Breast epithelium (tissue), 4 donors: ENCODE measurements at places on chromosomes 3 and 15.

DNA sequence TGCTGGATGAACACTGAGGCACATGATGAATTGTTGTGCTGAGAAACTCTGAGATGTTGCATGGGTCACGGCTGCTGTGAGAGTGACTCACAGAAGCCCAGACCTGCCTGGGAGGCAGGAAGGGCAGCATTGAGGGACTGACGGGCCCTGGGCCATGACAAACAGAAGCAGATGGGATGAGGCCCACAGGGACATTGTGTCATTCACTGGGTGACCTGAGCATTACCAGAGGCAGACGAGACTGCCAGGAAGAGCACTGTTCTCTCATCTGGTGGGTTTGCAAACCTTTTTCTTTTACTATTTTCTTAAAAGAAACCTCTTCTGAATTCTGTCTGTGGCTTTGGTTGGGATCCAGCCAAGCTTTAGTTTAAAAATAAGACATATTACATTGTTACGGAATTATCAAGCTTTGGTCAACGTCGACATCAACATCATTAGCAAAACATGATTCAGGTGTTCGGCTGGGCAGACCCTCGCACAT lies 67.8 kb downstream of the BDH1 start:
- H3K27me3 ChIP-seq: no peaks in the 10 kb centered on the region
- H3K4me3 ChIP-seq: no peak overlapping the region
- no peaks in the 10 kb centered on the region for H3K36me3 ChIP-seq
- H3K27ac ChIP-seq: peak overlapping the region; percentile 58

DNA sequence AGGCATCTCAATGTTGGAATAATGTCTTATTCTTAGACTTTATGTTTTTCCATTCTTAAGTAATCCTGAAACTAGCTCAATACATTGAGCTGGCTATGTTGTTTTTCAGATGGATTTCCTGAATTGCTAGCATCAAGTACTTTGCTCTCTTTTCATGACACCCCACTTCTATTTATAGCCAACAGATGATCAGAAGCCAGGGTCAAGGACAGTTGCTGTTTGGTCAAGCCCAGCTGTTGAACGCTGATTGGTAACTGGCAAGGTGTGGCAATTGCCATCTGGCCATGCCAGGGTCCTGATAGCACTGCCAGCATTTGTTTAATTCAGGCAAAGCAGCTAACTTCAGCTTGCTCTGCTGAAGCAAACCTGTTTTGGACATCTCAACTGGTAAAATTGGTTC lies 46.2 kb upstream of the PLCL2 start:
- H3K4me1 ChIP-seq: no peaks in the 10 kb centered on the region
- no peaks in the 10 kb centered on the region for H3K27me3 ChIP-seq
- H3K4me3 ChIP-seq: no peak overlapping the region
- no peak overlapping the region for H3K27ac ChIP-seq
- no peaks in the 10 kb centered on the region for H3K36me3 ChIP-seq

DNA sequence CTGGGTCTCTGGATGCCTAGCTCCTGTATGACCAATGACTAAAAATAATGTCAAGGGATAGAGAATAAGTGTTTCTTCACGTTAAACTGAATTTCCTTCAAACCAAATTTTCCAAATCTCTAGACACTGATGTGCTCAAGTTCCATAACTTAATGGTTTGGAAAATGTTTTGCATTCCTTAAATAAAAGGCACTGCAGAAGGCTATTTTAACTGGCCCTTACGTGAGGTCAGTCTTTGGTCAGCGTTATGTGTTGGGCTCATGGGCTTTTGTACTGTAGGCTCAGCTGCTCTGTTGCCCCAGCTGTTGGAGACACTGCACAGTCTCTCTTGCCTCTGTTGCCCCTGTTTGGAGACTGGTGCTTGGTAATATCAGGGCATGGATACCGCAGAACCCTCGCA lies 188.5 kb downstream of the TPRG1 start:
- H3K4me3 ChIP-seq: no peak overlapping the region
- no peak overlapping the region for H3K27ac ChIP-seq
- H3K36me3 ChIP-seq: no peaks in the 10 kb centered on the region

DNA sequence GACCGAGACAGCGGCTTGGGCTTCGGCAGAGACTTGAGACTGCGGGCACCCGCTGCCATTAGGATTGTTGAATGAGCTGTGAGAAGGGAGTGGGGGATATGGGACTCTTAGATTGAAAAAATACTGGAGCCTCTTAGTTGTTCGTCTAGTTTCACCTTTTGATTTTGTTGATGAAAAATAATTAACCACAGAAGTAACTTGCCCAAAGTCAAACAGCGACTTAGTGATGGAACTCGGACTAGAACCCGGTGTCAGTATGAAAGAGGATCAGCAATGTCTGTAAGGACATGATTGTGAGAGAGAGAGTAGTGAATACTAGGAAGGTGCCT lies 510 bp upstream of the GOLGB1 start:
- DNase-seq: no peak
- peak overlapping the region; percentile 99 for H3K27ac ChIP-seq

DNA sequence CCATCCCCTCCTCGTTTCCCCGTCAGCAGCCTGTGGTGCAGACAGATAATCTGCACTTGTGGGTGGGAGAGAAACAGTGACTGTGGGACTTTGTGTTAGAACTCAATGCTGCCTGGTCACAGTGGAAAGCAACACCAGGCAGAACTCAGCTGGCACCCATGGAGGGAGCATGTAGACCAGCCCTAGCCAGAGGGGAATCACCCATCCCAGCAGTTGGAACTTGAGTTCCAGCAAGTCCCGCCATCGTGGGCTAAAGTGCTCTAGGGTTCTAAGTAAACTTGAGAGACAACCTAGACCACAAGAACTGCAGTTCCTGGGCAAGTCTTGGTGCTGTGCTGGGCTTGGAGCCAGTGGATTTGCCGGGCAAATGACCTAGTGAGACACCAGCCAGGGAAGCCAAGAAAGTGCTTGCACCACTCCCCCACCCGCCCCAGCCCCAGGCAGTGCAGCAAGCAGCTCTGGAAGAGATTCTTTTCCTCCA lies 24.4 kb downstream of the ISG20 start:
- H3K4me1 ChIP-seq: no peaks in the 10 kb centered on the region
- peak; percentile 54 for DNase-seq
- H3K36me3 ChIP-seq: no peaks in the 10 kb centered on the region
- H3K4me3 ChIP-seq: no peak overlapping the region
- H3K27me3 ChIP-seq: no peaks in the 10 kb centered on the region

DNA sequence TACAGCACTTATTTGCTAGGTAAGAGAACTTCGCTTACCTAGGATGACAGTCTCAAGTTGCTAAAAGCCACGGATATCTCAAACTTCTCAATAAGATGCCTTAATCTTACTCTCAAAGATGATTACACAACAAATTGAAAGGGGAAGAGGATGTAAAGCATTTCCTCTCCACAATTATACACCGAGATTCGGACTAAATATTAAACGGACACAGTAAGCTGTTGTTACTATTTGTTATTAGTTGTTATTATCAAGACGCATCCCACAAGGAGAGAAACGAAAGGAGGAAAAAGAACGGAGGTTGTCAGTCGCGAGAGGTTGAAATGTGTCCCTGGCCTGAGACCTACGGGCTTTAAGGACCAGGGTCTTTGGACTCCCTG lies 660 bp downstream of the ZNF106 start:
- peak overlapping the region; percentile 93 for H3K27ac ChIP-seq
- peak overlapping the region; percentile 94 for H3K4me3 ChIP-seq
- H3K4me1 ChIP-seq: peaks cover 7% of the 10 kb centered on the region
- DNase-seq: no peak
